ENCODE measurements at places on chromosomes 7 and 10.
A peak's percentile ranks its signal among the peaks of the same experiment; 100 is the strongest.

DNA sequence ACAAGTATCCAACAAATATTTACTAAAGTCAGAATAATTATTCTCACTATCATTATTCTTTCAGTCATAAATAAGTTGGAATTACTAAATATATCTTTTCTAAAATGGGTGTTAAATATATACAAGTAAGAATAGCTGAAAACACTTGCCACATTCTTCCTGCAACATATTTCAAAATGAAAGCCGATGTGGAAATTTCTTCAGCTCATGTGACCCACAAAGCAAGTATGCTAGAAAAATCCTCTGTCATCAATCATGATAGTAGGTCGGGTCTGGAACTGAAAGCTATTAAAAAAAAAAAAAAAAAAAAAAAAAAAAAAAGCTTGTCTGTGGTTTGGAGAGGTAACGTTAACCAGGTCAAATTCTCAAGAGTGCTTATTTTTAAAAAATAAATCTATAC is 344.7 kb downstream of the NEBL start:
- DNase-seq = no peak

DNA sequence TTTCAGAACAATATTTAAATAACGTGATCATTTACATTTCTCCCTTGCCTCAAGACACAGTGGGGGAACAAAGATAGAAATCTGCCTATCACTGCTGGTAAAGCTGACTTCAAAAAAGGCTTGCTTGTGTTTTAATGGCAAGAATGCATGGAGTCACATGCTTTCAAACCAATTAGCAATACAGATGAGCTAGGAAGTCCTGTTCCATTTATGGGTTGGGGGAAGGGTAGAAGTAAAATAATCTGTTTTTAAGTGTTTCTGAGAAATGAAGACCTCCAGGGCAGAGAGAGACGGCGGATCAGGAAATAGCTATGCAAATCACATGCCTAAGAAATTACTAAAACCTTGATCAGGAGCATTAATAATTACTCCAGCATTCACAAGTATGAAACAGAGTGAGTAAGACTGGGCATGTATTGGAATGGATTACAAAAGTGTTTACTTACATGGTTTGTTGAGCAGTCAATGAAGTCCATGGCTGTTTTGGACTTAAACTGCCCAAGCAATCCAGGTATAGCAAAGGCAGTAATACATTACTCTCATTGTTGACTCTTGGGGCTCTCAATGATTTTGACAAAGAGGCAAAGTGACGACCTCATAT is 142.0 kb downstream of the ARID5B start:
- DNase-seq = no peak

- no peak for DNase-seq
Observed at GRCh38 chr10:81866753-81867152, 8.2 kb upstream of the NRG3 start.

GRCh38 chr10:11319990-11320602 is 291.4 kb downstream of the USP6NL start:
- no peak for DNase-seq

- no peak for DNase-seq
Observed at GRCh38 chr7:46610746-46611145, 689.7 kb upstream of the IGFBP3 start.

GRCh38 chr7:7181519-7182155 is 707 bp upstream of the C1GALT1 start:
- no peak for DNase-seq

- no peak for DNase-seq
Observed at GRCh38 chr10:100537475-100537874, 1.7 kb downstream of the HIF1AN start.

DNA sequence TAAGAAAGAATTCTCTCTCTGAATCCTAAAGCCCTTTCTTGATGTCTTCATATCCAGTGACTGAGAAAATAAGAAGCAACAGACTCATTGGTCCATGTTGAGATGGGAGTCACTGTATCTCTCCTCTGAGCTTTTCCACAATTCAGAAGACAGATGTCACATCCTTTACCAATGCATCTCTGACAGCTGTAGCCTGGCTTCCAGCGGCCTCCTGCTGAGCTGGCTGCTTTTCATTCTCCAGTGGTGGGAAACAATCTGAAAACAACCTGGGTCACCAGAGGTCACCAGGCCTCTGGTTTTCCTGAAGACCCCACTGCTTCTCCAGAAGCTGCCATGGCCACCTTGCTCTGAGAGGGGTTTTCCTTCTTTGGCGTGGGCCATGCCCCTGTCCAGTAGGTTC is 18.3 kb upstream of the RPA3 start:
- DNase-seq = peak; percentile 28

DNA sequence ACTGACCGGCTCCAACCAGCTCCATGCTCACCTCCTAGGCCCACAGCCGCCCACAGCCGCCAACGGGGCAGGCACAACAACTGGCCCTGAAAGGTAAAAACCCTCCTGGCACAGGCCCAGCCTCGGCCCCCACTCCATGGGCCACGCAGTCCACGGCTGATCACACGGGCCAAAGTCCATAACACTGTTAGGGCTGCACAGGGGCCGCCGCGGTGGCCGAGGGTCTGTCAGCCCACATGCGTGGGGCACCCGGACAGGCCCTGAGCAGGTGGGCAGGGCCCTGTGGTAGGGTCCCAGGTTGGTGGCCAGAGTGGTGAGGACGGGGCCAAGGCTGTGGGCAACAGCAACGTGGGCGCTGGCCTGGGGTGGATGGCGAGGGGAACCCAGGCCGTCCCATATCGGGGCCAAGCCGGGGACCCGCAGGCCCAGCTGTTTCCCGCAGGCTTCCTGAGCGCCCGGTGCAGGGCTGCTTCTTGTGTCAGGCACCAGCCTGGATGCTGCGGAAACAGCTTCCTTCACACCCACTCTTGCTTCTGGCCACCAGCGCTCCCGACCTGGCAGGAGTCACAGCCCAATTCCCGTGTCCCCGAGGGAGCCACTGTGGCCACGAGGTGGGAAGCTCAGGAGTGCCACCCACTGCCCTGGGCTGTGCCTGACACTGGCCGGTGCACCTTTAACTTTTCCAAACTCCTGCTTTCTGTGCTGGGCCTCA is 29.2 kb downstream of the CYP2W1 start:
- DNase-seq = no peak

- no peak for DNase-seq
Observed at GRCh38 chr7:122137251-122138077, 6.6 kb downstream of the AASS start.

- DNase-seq = no peak
Observed at GRCh38 chr10:110978204-110978603, 58.8 kb downstream of the SHOC2 start.

GRCh38 chr7:84092207-84092606 is 102.4 kb downstream of the SEMA3A start:
- DNase-seq = no peak

GRCh38 chr7:774161-775109 is 47.4 kb upstream of the PRKAR1B start:
- DNase-seq = peak; percentile 66

DNA sequence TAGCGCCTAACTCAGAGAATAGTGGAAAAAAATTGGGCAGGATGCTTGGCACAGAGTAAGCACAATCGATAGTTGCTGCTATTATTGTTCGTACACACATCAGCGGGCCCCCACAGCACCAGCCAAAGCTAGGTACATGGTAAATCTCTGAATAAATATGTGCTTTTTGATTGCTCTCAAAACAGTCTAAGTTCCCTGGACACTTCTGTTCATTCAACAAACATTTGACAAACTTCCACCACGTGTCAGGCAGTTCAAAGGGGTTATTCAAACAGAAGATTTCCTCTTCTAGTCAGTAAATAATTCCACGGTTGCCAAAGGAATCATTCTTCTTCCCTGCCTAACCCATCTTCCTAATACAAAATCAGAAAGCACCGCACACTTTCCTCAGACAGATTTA is 150.8 kb downstream of the DGKI start:
- DNase-seq = no peak

GRCh38 chr7:142557971-142558582 is 191.2 kb upstream of the PRSS1 start:
- DNase-seq = no peak
